ENCODE measurements at places on chromosomes 4 and X.

GRCh38 chr4:67131224-67131623, 414.1 kb downstream of the CENPC start:
- peak; percentile 55 for DNase-seq

GRCh38 chr4:108109997-108110416, 58.7 kb downstream of the LEF1 start:
- DNase-seq = no peak

DNA sequence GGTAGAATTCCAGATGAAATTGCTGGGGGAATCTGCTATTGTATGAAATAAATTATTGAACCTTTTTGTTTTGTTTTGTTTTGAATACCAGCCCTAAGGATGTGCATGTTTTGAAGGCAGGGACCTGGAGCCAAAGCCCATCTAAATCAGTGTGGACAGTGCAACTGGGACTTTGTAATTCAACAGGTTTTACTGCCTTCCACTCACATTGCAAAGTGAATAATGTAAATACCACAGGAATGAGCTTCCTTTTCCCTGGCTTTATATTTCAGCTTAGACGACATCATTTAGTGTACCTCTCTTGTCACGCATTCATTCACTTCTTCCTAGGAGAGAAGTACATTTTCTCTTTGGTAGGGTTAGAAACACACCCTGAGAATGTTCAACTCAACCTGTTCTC, 795.0 kb downstream of the CENPC start:
- DNase-seq = no peak

DNA sequence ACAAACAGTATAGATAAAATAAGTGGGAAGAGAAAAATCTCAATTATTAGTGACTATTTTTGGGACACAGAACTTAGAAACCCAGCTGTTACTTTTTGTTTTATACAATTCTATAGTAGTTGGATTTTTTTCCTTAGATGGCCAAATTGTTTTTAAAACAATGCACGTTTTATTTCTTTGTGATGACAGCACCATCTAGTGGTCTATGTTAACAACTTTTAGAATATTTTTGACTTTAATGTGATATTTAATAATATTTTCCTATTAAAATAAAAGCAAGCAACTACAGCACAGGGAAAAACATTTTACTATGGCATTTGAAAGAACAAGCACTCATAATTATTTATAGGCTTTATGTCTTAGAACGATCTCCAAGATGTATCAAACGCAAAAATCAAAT, 5.6 kb upstream of the SMIM31 start:
- no peak for DNase-seq

GRCh38 chrX:118207831-118208453, 91.3 kb upstream of the KLHL13 start:
- DNase-seq = no peak

DNA sequence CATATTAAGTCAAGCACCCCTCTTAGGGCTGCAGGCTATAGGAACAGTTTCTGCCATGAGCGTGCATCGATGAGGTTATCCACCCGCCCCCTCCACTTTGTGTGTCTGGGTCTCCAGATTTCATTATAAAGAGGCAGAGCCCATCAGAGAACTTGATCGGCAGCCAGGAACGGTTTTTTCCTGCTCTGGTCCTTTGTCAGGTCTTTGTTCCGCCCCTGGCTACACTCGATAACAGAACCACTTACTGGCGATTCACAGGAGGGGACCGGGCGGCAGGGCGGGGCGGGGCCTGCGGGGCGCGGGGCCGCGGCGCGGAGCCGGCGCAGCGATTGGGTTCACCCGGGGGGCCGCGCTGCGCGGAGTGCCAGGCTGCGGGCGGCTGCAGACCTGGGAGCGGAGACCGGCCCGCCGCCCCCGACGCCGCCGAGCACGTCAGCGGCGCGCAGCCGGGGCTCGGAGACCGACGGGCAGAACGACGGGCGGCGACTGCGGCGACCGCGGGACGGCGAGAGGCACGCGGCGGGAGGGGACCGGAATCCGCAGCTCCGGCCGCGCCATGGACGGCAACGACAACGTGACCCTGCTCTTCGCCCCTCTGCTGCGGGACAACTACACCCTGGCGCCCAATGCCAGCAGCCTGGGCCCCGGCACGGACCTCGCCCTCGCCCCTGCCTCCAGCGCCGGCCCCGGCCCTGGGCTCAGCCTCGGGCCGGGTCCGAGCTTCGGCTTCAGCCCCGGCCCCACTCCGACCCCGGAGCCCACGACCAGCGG, at the start of gene SLC10A4:
Gene SLC10A4, plus strand, starts transcription at position 338 of the 771 bp plus-strand sequence. Its CDS starts 219 bp downstream, at position 557.
- DNase-seq = no peak

DNA sequence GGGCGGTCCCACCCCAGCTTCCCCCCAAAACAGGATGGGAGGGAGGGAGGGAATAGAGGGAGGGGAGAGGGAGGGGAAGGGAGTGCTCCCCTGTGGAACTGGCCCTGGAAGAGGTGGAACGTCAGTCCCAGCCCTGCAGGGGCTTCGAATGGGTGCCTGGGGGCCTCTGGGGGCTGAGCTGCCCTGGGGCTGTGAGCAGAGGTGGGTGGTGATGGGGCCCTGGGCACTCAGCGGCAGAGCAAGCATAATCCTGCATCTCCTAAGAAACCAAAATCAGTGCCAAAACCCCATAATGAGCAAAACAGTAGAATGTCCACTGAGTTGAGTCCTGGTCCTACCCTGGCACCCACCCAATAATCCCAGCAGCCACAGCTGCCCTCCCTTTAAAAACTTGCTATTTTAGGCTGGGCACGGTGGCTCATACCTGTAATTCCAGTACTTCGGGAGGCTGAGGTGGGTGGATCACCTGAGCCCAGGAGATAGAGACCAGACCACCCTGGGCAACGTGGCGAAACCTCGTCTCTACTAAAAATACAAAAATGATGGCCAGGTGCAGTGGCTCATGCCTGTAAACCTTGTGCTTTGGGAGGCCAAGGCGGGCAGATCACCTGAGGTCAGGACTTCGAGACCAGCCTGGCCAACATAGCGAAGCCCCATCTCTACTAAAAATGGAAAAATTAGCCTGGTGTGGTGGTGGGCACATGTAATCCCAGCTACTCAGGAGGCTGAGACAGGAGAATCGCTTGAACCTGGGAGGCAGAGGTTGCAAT, 11.1 kb downstream of the DOK7 start:
- no peak for DNase-seq

DNA sequence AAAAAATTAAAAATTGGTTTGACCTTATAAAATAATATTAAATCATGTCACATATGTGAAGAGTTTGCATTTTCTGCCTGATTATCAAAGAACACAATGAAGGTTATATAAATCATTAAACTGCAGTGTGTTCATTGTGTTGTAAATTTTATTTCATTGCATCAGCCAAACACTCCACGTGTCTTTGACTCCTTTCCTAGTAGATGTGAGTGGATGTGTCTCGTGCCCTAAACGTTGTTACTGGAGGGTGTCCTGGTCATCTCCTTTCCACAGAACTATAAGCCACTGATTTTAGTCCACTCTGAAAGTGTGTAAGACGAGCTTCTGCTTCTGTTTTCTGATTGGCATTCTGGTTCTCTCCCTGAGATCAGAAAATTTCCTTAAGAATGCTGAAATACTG, 127.3 kb downstream of the NDST4 start:
- DNase-seq = no peak

DNA sequence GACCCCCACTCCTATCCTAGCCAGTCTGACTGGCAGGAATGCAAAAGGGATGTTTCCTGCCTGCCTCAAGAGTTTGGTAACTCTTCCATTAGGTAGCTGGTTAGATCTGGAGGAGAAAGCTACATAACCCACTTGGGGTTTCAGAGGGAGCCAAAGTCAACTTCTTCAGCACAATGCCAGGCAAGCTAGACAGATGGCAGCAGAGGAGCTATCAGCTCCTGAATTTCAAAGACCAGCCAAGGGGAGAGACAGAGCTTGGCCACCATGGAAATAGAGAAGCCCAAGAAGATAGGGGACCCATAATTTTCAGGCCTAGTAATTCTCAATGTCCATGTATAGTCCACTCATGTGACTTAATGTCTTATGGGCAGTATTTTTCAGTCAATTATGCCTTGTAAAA, 56.4 kb downstream of the PGRMC1 start:
- DNase-seq = no peak

GRCh38 chr4:169626331-169627282, 6.2 kb downstream of the CLCN3 start:
- DNase-seq = no peak

DNA sequence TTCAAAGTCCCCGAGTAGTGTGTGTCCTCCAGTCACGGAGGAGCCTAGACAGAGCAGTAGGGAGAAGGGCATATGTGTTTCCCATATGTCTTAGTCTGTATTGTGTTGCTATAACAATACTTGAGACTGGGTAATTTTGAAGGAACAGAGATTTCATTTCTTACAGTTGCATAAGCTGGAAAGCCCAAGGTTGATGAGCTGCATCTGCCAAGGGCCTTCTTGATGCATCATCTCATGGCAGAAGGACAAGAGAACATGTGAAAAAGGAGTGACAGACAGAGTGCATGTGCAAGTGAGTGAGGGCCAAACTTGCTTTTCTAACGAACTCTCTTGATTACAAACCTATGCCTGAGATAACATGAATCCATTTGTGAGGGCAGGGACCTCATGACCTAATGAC, 243.4 kb downstream of the ARHGAP10 start:
- no peak for DNase-seq

GRCh38 chr4:171857302-171858012, 44.3 kb downstream of the GALNTL6 start:
- DNase-seq = no peak

DNA sequence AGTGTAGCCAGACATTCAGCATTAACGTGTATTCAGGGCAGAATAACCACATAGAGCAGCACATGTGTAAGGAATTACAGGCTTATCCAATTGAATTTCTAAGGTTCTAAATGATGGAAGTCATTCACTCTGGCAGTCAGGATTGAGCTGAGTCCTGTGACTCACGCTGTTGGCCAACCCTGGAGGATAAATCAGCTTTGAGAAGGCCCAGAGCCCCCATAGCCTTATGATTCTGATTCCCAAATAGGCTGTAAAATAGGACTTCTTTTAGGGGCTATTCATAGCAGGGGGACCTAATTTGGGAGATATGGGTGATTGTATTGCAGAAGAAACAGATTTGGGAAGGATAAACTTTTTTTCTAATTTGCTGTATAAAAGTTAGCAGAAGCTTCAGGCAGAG, 8.1 kb upstream of the HPF1 start:
- no peak for DNase-seq

DNA sequence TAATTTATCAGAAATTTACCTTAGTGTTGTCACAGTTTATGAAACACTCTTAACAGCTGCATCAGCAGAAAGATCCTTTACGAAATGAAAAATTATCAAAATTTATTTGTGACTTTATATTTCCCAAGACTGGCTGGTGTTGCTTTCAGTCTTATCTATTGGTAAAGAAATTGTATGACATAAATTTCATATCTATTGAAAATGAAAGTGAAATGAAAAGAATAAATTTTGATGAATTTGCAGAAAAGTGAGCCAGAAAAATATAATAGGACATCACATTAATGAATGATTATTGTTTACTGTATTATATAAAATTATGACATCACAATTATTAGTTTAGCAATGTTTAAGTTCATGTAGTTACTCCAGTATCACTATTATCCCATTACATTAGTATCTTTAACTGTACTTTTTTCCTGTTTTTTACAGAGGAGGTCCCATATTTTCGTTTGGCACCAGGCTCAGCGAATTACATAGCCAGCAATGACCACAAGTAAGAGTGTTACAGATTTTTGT, 13.2 kb upstream of the TMEM165 start:
- no peak for DNase-seq

- DNase-seq = no peak
Observed at GRCh38 chr4:89674876-89675459, 162.0 kb downstream of the SNCA start.

- no peak for DNase-seq
Observed at GRCh38 chr4:4849106-4849505, 10.4 kb upstream of the MSX1 start.

- DNase-seq = no peak
Observed at GRCh38 chrX:154800478-154801210, 4.6 kb downstream of the MPP1 start.

DNA sequence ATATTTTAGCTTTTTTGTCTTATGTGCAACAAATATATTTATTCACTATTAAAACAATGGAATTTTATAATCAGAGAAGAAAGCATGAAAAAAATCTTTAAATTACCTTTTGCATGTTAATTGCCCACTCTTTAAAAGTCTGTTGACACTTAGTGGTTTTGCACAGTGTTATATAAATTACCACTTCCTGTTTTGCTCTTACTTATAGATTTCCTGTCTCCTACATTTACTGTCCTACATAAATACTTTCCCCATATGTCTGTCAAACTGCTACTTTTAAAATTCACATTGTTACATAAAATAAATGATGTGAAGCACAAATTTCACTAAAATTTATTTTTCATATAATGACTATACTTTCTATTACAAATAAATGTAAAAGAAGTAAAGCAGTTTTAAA, 161.1 kb upstream of the NDST4 start:
- peak; percentile 15 for DNase-seq

DNA sequence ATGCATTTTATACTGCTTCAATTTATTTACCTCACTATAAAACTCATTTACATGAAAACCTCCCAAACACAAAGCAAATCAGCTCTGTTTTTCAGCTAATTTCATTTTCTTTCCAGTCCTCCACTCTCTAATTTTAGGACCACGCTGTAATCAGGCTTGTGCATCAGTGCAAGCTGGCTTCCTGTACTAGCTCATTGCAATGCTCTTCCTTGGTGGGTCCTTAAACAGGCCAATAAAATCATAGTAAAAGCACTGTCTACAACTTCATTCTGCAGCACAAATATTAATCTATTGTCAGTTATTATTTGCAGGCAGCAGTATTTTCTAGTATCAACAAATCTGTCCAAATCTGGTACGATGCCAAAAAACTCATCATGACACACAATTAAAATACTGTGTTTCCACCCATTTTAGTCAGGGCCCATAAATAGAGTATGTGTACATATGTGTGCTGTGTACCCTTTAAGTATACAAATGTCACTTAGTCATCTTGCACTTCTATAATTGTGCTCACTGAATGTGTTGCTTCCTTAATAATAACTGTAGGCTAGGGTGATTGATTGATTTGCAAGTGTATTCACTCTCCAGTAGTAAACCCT, 178.2 kb upstream of the HCCS start:
- no peak for DNase-seq

DNA sequence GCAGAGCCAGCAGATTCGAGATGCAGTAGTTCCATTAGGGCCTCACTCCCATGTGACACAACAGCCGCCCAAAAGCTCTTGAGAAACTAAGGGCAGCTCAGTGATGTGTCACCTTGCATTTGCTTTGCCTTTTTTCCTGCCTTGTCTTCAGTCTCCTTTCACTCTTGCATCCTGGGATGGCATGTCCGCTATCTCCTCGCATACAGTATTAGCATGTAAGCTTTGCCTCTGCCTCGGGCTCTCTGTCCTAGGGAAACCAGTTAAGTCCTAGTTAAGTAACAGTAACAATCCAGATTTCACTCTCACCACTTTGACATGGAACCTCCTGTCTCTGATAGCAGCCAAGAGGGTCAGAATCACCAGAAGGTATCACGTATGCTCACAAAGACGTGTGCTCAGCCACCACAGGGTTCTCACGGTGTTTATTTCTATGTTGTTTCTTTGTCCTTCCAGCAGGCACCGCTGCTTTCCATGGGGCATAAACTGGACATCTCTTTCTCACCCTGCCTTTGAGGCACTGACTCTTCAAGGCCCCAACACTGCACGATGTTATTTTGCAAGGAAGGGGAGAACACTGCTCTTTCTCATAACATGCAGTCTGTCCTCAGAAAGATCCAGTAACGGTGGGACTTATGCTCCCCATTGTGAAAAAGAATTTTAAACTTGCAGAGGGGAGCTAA, 26.7 kb upstream of the SORBS2 start:
- DNase-seq = no peak

GRCh38 chr4:141465171-141465570, 171.2 kb upstream of the IL15 start:
- DNase-seq = no peak

Data from activated CD4-positive, alpha-beta T cell treated with anti-CD3 and anti-CD28 coated beads, Interleukin-2, Interleukin-4, amounts not matched to agents 100 ng/mL and 50 ng/mL, durations not matched to agents 16 hours and 8 hours (primary cell).